ENCODE measurements at places on chromosomes 3 and 15. TPM values are rescaled to one million over a fixed set of nuclear protein-coding genes. Genes with fewer than 3 reads are reported as not detected.

DNA sequence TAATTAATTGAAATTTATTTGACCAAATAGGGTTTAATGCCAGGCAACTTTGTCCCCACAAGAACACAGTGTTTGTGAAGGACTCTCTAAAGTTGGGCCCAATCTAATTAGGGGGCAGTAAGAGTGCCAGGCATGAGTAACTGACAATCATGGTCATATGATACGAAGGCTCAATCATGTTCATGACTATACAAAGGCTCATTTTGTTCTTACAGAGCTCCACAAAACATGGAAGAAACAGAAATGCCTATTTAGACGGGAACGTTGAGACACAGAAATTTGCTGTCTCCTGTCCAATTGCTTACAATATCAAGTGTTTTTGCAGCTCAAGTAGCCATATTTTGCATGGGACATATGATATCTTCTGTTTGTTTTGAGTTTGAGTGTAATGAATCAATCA is 391.1 kb downstream of the SI start:
- DNase-seq, result no peak

DNA sequence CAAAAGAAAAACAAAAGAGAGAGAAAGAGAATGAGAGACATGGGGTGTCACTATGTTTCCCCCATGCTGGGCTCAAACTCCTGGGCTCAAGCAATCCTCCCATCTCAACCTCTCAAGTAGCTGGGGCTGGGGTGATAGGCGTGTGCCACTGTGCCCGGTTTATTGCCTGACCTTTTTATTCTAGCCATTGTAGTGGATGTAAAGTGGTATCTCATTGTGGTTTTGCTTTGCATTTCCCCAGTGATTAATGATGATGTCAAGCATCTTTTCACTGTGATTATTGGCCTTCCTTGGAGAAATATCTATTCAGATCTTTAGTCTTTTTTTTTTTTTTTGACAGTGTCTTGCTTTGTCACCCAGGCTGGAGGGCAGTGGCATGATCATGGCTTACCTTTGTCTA is 37.7 kb upstream of the GK5 start:
- no peak for DNase-seq

DNA sequence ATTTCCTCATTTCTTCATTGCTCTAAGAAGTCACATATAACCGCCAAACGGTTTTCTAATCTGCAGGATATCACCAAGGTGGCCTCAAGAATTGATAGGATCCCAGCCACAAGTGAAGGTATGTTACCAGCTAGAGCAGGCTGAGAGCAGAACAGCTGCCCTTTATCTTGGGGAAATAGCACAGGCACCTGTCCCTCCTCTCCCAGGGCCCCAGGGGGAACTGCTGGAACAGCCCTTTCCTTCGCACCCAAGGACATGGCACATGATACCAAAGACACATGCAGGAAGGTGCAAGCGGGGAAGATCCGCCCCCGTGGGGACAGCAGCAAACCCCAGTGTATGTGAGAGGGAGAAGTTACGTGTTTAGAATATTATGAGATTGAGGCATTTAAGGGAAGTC is 35.3 kb downstream of the HOMER2 start:
- no peak for DNase-seq

DNA sequence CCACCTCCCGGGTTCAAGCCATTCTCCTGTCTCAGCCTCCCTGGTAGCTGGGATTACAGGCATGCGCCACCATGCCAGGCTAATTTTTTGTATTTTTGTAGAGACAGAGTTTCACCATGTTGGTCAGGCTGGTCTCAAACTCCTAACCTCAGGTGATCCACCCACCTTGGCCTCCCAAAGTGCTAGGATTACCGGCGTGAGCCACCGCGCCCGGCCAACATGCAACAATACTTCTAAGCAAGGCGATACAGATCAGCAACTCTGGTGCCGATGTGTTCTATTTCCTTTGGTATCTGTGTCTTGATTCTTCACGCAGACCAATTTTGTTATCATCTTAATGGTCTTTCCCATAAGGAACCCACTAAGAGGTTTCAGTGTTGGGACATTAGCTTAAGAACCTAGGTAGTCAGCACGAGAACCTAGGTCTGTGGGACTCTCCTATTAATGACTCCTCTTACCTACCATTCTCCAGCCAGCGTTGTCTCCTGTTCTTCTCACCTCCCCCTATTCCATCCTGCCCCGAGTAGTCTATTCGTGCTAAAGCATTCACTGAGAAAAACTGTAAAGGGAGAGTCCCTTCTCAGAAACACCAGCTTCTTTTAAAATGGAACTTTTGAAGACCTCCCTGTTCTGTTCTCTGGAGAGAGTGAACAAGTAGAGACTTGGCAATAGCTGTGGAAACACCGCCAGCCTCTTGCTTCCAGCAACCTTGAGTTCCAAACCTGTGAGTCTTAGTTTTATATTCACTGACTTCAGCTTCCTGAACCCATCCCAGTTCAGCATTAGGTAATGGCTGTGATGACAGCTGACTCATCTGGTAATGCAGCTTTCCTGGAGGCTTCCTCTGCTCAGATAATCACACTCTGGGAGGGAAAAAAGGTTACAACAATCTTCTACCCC is 61.2 kb downstream of the TSC22D2 start:
- no peak for DNase-seq

GRCh38 chr3:70832089-70832833 is 519.8 kb upstream of the MDFIC2 start:
- DNase-seq, result no peak

The CCDC39 gene
- not detected for total RNA-seq

The DAPK2 gene
- 0.29 TPM for total RNA-seq

The THAP10 gene
- 0.43 TPM for total RNA-seq

All from activated naive CD8-positive, alpha-beta T cell treated with anti-CD3 and anti-CD28 coated beads for 36 hours (primary cell).